Ovary (tissue), 10 donors: ENCODE measurements at places on chromosomes 5 and 9. TPM values are rescaled to one million over a fixed set of nuclear protein-coding genes. Genes with fewer than 3 reads are reported as not detected.

DNA sequence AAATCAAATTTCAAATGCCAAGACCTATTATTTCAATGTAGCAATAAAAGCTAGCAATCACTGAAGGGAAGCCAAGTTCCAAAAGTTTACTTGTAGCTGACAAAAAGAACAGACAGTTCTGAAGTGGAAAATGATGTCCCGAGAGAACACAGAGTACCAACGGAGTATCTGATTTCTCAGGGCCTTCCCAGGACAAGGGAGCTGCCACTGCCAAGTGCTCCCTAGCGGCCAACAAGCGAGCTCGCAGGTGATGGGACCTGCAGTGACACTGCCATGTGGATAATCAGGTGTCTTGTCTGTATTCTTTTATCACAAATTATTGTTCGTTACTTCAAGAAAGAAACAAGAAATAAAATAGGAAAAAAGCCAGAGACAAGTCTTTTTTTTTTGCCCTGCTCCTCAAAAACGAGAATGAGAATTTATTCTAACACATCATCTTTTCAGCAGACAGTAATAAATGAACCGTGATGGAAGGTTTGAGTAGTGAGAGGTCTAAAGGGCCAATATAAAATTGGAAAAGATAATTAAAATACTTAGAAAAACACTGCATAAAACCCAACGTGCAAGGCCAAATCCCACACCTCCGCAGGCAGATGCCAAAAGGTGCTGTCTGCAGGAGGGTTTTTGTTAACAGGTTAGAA lies 159.4 kb downstream of the MYO10 start:
- no peak overlapping the region for H3K4me3 ChIP-seq
- H3K27me3 ChIP-seq: no peaks in the 10 kb centered on the region
- H3K4me1 ChIP-seq: no peaks in the 10 kb centered on the region
- no peaks in the 10 kb centered on the region for H3K36me3 ChIP-seq
- DNase-seq: no peak
- no peak overlapping the region for H3K27ac ChIP-seq

DNA sequence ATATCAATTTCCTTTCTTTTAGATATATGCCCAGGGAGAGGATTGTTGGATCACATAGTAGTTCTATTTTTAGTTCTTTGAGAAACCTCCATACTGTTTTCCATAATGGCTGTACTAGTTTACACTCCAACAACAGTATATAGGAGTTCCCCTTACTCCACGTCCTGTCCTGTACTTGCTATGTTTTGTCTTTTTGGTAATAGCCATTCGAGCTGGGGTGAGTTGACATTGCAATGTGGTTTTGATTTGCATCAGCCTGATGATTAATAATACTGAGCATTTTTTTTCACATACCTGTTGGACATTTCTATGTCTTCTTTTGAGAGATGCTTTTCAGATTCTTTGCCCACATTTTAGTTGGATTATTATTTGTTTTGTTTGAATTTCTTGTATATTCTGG lies 445.9 kb downstream of the NTRK2 start:
- no peak overlapping the region for H3K4me3 ChIP-seq
- H3K4me1 ChIP-seq: no peaks in the 10 kb centered on the region
- H3K27me3 ChIP-seq: no peaks in the 10 kb centered on the region
- DNase-seq: no peak

DNA sequence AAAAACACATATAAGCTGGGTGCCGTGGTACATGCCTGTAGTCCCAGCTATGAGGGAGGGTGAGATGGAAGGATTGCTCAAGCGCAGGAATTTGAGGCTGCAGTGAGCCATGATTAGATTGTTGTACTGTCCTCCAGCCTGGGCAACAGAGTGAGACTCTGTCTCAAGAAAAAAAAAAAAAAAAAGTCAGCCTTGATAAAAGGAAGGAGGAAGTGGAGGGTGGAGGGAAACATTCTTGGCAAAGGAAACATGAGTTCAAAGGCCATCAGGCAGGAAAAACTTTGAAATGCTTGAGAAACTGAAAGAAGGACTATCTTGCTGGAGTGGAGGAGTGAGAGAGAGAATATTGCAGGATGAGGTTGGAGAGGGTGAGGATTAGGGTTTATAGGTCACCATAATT lies 18.3 kb upstream of the ANKHD1 start:
- no peak for DNase-seq
- H3K27ac ChIP-seq: no peak overlapping the region
- H3K36me3 ChIP-seq: no peaks in the 10 kb centered on the region
- H3K4me1 ChIP-seq: no peaks in the 10 kb centered on the region

The NR2F1 gene
- 70.9 TPM for total RNA-seq

The SLC45A2 gene
- total RNA-seq: not detected

The JAKMIP2 gene
- 0.10 TPM for total RNA-seq

The OBP2B gene
- 0.77 TPM for total RNA-seq

The CCL27 gene
- 1.1 TPM for total RNA-seq
